ENCODE measurements at places on chromosomes 7 and 10. TPM values are rescaled to one million over a fixed set of nuclear protein-coding genes. Genes with fewer than 3 reads are reported as not detected.

- DNase-seq: no peak
Measured at GRCh38 chr10:101615525-101616116, 27.5 kb downstream of the DPCD start.

- no peak for DNase-seq
Measured at GRCh38 chr10:58937423-58937822, 239.0 kb upstream of the PHYHIPL start.

CDNF gene
- total RNA-seq: not detected

FGF8 gene
- total RNA-seq: not detected

GRCh38 chr7:80105701-80106408 is 28.8 kb upstream of the GNAI1 start:
- no peak for DNase-seq

- no peak for DNase-seq
Measured at GRCh38 chr10:124214610-124215375, 121.4 kb upstream of the CHST15 start.

DNA sequence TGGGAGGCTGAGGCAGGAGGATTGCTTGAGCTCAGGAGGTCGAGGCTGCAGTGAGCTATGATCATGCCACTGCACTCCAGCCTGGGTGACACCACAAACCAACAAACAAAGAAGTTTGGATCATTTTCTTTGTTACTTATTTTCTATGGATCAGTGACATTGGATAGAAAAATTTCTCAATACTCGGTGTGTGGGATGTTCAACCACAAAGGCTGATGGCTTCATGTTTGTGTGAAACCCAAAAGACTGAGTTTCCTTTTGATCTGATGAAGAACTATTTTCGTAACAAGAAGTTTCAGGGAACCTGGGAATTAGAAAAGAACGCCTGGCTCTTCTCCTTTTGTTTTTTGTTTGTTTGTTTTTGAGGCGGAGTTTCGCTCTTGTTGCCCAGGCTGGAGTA is 104.0 kb downstream of the HOXA1 start:
- DNase-seq: no peak

GRCh38 chr7:30436518-30436917 is 42.1 kb downstream of the NOD1 start:
- DNase-seq: no peak

DNA sequence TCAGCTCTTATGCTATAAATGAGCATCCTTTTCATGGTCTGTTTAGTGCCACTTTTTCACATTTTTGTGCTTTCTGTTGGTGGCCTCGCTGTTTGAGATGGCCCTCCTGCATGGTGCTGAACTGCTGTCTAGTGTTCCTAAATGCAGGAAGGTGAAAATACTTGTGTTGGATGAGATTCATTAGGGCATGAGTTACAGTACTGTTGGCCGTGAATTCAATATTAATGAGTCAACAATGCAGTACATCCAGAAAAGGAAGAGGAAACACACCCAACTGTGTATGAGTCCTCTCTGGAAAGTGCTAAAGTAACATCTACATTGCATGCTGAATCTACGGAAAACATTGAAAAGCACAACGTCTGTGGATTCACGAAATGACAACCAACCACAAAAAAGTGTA is 124.0 kb downstream of the HERPUD2 start:
- DNase-seq: no peak

GRCh38 chr7:51308265-51308664 is 8.3 kb downstream of the COBL start:
- no peak for DNase-seq

DNA sequence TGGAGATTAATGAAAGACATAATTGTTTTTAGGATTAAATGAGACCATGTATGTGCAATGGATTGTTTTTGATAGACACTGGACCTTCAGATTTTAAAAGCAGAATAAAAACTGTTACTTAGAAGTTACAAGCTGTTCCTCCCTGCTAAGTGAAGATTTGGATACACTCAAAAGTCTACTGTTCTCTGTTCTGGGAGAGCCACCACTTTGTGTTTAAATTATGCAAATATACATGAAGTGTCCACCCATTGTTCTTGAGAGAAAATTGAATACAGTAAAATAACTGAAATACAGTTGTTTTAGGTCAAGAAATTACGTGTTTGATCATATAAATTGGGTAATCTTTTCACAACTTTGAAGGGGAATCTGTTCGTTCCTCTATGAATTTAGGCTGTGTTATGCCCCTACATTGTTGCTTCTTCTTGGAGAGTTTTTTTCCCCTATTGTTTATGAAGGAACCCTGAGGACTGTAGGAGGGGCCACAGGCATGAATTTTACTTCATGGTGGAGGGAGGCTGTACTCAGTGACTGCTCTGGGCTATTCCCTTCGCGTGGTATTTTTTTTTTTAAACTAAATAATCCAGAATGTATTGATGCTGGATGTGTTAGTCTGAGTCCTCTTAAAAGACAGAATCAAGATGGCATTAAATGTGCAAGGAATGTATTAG is 18.6 kb upstream of the VCL start:
- no peak for DNase-seq

DNA sequence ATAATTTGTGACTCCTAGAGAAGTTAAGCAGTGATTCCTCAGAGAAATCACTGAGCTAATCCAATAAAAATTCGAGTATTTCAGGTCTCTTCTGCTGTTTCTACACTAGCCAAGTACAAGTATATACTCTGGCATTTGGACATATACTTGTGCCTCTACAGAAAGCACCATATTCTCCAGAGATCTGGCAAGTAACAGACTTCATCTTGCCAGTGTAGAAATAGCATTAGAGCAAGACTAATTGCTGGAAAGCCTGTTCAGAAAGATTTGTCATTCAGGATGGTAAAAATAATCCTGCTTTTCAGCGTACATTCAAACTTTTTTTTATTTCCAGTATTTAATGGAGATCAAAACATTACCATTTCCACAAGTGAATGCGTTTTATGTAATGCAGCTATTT is 410.8 kb upstream of the ETV1 start:
- DNase-seq: no peak

GRCh38 chr10:4704034-4704545 is 121.9 kb upstream of the AKR1E2 start:
- peak; percentile 92 for DNase-seq

DNA sequence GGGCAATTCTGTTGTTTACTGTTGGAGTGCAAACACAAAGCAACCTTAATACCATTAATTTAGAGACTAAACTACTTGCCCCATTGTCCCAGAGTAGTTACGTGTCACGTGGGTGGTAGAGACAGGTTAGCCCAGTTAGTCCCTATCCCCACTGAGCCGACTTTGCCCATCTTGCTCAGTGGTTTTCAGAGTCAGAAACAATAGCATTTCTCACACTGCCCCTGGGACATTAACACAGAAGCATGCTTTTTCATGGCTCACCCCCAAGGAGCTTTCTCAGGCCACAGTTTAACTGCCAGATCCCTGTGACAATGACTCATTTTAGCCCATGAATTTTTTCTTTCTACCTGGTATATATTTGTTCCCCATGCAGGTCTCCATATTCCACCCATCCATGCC is 271.0 kb downstream of the POU6F2 start:
- DNase-seq: no peak

DNA sequence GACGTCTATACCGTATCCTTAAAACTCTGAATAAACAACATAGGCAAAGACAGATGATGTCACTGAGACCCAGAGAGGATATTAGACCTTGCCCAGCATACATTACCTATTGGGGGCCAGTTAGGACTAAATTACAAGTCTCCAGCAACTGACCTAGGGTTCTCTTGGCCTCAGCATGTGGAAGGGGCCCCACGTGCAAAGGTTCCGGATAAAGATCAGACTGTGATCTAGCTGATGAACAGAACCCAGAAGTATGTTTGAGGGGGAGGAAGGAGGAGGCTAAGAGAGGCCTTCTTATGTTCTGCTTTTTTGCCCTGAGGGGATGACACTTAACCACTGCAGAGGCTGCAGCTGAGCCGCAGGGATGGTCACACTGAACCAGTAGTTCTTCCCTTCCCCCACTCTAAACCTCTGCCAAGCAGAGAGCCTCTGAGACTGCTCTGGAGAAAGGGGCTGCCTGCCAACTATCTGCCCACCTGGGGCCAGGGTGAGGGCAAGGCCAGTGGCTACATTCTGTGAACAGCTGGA is 24.0 kb upstream of the KMT2C start:
- no peak for DNase-seq

GRCh38 chr10:30550967-30551815 is 78.4 kb downstream of the LYZL2 start:
- DNase-seq: no peak

ICA1 gene
- total RNA-seq: 22.6 TPM

- no peak for DNase-seq
Measured at GRCh38 chr10:5476918-5477525, 22.3 kb downstream of the CALML5 start.

DNA sequence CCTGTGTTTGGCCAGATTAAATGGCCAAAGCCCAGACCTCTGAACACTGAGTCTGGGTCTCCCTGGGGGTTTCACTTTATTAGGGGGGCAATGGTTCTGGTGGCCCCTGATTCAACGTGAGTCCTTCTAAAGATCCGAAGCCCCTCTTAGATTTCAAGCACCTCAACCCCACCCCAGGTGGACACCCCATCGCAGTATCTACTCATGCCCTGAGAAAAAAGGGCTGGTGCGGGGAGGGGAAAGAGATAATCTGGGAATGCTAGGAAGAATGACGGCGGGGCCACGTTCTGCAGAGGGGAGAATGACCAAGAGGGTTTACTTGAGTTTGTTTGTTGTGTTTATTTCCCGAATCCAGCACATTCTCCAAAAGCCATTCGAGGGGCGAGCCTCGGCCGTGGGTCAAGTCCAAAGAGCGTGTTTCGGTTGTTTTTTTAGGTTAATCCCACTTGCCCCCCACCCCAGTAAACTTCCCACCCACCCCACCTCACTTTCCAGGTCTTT is 832 bp downstream of the PDLIM1 start:
- DNase-seq: peak; percentile 47

DNA sequence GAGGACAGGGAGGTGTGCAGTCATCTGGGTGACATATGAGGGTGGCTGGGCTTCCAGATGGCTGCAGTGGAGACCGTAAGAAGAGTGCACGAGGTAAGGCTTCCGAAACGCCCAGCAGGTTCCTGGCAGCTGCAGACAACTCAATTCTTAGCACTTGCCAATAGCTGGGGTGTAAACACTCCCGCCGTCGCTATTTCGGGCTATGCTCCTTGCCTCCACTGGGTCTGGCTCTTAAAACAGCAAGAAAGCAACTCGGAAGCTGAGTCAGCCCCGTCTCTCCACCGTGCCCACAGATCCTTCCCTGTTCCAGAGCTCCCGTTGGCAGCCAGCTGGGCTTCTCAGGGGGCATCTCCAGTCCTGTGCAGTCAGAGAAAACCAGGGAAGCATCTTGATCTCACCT is 6.1 kb upstream of the PDGFA start:
- DNase-seq: no peak

GRCh38 chr7:37068038-37068437 is 343.7 kb upstream of the AOAH start:
- no peak for DNase-seq

- DNase-seq: no peak
Measured at GRCh38 chr7:106775975-106776607, 89.0 kb upstream of the PIK3CG start.

TWIST1 gene
- total RNA-seq: not detected

DNA sequence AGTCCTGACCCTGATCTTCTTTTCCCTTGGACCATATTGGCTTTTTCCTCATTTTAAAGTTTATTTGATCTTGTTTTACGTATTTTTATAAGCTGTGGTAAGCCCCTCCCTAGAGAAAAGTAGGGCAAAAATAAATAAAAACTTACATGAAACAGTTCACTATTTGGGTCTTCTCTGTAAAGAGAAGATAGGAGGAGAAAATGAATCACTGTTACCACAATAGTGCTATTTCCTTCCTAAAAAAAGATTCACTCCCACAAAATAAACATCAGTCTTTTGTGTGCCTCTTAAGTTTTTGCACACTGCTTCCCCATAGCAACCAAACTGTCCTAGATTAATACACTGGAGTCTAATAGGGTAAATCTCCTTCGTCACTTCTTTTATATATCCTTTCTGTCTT is 1.4 kb upstream of the SVIL start:
- DNase-seq: peak; percentile 19

CREM gene
- 29.7 TPM for total RNA-seq

ZNF736 gene
- total RNA-seq: 0.46 TPM

GRCh38 chr10:104450954-104451353 is 97.3 kb downstream of the CFAP58 start:
- DNase-seq: no peak

SLC26A3 gene
- not detected for total RNA-seq

- DNase-seq: no peak
Measured at GRCh38 chr10:88489107-88489506, 94.0 kb downstream of the RNLS start.

DNA sequence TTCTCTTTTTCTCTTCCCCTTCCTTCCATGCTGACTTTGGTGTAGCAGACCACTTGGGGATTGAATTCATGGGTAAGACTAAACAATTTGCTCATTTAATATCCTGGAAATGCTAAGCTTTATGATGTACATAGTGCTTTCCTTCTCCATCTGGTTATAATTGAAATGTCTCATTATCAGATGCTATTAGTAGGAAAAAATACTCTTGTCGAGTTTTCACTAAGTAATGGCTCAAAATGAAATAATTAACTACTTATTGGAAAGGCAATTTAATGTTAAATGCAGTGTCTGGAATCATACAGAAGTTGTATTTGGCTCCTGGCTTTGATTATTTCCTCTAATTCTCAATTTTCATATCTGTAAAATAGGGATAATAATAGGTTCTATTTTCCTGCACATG is 990.4 kb downstream of the NRG3 start:
- DNase-seq: no peak

DNA sequence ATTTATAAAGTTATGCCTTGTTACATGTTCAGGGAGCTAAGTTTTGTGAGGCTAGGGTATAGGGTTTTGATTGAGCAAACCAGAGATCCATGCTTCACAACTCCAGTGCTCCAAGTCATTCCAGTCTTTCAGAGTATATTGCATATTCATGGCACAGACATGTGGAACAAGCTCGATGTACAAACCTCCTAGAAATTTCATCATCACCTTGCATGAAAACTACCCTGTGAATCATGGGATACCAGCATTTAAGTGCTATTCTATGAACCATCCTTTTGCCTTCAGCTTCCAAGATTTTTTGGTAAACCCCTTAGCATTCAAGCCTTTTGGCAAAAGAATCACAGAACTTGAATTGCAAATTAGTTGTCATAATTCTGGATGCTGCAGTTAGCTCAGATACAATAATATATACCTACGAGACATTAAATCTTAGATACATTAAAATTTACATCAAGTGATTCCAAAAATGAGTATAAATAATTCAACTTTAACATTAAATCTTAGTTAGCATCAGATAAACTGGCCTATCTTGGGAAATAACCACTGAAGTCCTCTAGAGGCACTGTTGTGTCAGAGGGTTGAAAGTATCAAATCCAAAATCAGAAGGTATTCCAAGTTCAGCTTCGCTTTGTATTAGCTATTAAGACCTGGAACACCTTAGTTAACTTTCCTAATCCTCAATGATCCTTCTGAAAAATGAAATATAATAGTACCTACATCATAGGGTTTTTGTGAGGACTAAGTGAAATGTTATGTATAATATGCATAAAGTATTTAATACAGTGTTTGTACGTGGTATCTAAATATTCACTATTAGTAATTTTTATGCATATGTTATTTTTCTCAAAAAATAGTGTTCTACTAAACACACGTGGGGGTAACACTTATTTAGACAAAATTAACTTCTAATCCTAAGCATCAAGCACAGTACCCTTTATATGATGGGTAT is 55.5 kb upstream of the CABCOCO1 start:
- DNase-seq: peak; percentile 45

GRCh38 chr7:49927631-49928030 is 154.2 kb downstream of the VWC2 start:
- DNase-seq: no peak

PTPRZ1 gene
- not detected for total RNA-seq

All from HT-29 (cell line).